Cerebellar nuclear complex (tissue), 1 donor: ENCODE measurements at places on chromosomes 4 and X.

DNA sequence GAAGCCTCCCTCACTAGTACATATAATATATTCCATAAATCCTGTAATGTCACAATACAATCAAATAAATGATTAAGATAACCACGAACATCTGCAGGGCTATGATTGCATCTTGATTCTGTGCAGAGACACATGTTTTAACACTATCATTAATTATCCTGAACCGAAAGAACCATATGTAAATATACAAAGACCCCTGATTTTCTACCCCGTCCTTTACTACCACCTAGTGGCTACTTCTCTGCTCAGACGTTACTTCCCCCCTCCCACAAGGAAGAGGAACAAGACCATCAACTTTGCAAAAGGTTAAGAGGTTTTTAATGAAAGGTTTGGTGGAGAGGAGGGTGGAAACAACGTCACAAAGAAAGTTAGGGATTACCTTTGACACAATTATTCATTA is 134.0 kb downstream of the COL4A6 start:
- DNase-seq = no peak

DNA sequence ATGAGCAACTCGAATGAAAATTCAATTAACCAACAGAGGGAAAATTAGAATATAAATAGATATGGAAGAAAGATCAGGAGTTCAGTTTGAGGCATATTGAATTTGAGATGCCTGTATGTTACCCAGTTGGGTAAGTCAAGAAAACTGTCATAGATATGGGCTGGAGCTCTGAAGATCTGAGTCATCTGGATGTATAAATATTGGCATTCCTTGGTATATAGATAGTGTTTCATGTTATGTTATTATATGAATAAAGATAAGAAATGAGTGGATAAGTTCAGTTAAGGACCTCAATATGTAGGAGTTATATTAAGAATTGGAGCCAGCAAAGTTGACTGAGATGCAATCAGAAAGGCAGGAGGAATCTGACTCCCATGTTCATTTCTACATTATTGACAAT is 543.6 kb upstream of the SMIM31 start:
- DNase-seq = no peak

DNA sequence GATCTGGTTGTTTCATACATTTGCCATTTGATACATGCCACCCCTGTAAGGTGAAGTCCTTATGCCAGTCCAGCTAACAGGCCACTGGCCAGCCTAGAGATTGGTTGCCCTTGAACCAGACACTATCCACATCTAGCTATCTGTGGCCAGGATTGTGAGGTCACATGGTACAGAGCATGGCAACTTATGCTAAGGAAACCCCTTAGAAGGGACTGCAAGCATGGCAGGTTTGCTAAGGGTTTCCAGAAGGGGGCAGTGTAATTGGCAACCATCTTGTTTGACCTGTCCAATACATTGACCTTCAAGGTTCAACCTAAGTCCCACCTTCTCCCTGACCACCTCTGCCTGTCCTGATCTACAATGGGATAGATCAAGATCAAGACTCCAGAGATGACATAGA is 47.5 kb downstream of the SMC1A start:
- no peak for DNase-seq

DNA sequence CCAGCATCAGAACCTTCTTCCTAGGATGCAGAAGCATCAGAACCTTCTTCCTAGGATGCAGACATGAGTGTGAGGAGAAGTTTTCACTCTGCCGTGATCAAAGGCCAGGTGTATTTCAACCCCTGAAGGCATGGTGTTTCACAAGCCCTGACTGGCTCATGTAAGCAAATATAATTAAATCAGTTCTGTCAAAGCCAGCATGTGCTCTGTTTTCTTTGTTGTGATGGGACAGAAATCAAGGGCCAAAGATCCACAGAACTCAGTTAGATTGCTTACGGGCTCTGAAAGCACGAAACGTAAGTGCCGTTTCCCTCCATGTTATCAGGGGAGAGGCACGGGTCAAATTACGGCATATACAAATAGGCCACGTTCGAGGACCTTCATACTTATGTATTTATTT is 32.0 kb upstream of the CLDN24 start:
- no peak for DNase-seq

GRCh38 chr4:109472343-109472761 is 38.7 kb downstream of the SEC24B start:
- DNase-seq = no peak

DNA sequence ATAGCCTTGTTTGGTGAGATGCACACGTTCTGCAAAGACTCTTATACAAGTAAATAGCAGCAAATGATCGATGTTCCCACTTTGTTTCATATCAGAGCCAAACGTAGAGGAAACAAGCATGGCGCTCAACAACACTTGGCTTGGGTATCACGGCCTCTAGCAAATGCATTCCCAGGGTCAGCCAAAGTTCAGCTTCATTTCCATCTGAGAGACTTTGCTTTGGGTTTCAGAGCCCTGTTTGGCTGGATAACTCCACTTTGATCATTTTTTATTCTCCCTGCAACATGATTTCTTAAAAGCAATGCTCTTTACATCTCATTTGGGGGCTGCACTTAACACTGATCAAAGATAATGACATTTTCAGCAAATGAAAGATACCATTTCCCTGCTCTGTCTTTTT is 199.2 kb upstream of the FAM9B start:
- DNase-seq = no peak

DNA sequence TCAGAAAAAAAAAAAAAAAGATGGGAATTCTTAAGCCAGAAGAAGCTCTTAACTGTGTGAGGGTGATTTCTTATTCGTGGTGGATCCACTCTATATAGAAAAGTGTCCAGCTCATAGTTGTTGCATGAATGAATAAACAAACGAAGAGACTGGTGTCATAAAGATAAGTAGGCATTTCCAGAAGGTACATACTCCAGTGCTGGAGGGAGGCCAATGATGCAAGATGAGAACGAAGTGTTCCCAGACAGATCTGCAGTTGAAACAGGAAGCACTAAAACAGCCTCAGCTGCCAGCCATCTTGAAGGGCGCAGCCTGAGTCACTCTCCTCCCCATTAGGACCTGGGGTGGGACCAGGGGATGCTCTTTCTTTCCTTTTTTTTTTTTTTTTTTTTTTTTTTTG is 47.4 kb upstream of the HOPX start:
- DNase-seq = no peak
